Left lung (tissue), 14 donors: ENCODE measurements at places on chromosomes 7 and 10. TPM values are rescaled to one million over a fixed set of nuclear protein-coding genes. Genes with fewer than 3 reads are reported as not detected.

Gene CNPY1
- not detected for total RNA-seq

Gene GJD4
- not detected for total RNA-seq

Gene CALD1
- 137 TPM for total RNA-seq

Gene FEZF1
- not detected for total RNA-seq

Gene CHN2
- total RNA-seq = 5.5 TPM

Gene C7orf33
- not detected for total RNA-seq

Gene HEPACAM2
- not detected for total RNA-seq

Gene CHAT
- total RNA-seq = not detected

Gene GRM3
- total RNA-seq = not detected

Gene RPA3
- total RNA-seq = 32.3 TPM

Gene TMEM209
- 19.7 TPM for total RNA-seq

Gene ACHE
- 2.4 TPM for total RNA-seq

Gene WNT8B
- total RNA-seq = 0.13 TPM

Gene SYT15
- total RNA-seq = 20.1 TPM

Gene MAP3K8
- 25.2 TPM for total RNA-seq

Gene GTF2IRD1
- total RNA-seq = 28.3 TPM
